ENCODE measurements at places on chromosomes 1 and 21.

- no peak for DNase-seq
These were observed 32.8 kb upstream of the RUNX1 start for GRCh38 chr21:35081861-35082260.

- no peak for DNase-seq
These were observed 96.8 kb upstream of the LMO4 start for GRCh38 chr1:87231703-87232367.

- no peak for DNase-seq
These were observed 4.3 kb upstream of the TTC22 start for GRCh38 chr1:54805466-54805865.

- DNase-seq = no peak
These were observed 158.2 kb downstream of the NCAM2 start for GRCh38 chr21:21156397-21156796.

GRCh38 chr1:16151196-16151994 is 4.5 kb downstream of the EPHA2 start:
- peak; percentile 63 for DNase-seq

- DNase-seq = no peak
These were observed 25.7 kb downstream of the URB1 start for GRCh38 chr21:32367158-32367557.

DNA sequence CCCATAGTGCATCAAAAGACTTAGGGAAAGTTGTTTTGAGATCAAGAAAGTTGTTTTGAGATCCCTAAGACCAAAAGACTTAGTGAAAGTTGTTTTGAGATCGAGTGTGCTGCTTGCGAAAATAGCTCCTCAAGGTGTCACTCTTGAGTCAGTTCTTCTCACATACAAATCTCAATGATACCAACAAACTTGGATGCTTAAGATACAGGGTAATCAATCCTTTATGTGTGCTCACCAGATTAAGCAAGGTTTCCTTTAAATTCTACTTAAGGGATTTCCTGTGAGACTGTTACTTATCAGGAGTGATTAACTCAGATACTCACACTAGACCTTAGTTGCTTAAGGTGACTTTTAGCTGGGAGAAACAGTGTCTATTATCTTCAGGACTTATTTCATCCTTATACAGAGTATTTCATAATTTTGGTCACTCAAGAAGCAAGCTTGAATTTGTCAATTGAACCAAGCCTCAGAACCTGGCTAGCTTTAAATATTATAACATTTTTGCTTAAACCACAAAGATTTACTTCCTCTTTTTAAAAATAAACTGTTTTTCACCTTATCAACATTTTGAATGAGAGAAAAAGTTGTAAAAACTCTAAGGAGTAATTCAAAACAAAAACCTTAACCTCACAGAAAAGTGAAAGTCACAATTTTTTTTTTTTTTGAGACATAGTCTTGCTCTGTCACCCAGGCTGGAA is 8.0 kb upstream of the RLF start:
- DNase-seq = peak; percentile 77

- no peak for DNase-seq
These were observed 709.9 kb downstream of the KCNT2 start for GRCh38 chr1:195898373-195898772.

- no peak for DNase-seq
These were observed at the start of gene ATP1A2 for GRCh38 chr1:160115545-160116282. ATP1A2 (plus strand) TSS chr1:160115759; CDS start chr1:160115862, 103 bp downstream.

GRCh38 chr1:12181568-12181967 is 14.8 kb downstream of the TNFRSF1B start:
- no peak for DNase-seq

DNA sequence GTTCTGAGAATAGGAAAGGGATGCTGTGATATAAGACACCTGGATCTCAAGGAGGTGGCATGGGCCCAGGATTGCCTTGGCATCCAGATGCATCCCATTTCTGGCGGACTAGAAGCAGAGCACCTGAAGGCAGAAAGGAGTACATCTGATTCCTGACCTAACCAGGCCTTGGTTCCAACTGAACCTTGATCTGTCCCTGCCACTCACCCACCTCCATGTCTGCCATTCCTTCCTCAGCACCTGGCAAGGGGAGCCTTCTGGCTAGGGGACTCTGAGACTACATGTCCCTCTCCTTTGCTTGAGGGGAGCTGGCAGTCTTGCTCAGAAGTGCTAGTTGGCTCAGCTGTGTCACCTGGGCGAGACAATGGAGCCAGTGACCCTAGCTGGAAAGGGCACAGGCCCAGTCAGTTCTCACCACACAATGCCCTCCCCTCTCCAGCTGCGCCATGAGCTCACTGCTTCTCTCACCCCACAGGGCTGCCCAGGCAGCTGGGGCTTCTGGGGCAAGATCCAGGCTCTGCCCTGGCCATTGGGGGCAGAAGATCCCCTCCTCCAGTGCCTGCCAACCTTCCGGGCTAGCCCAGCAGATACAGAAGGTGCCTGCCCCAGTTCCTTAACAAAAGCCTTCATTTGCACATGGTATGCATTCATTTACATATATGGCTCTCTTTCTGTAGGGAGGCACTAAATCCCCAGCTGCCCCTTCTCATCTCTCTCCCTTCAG is 2.9 kb downstream of the IGSF8 start:
- no peak for DNase-seq
